ENCODE measurements at places on chromosomes 6 and 20.
A peak's percentile ranks its signal among the peaks of the same experiment; 100 is the strongest.

- no peak for DNase-seq
Observed at GRCh38 chr6:45830441-45831139, 185.1 kb downstream of the CLIC5 start.

- DNase-seq = no peak
Observed at GRCh38 chr6:25714765-25715164, 39.8 kb upstream of the SLC17A4 start.

DNA sequence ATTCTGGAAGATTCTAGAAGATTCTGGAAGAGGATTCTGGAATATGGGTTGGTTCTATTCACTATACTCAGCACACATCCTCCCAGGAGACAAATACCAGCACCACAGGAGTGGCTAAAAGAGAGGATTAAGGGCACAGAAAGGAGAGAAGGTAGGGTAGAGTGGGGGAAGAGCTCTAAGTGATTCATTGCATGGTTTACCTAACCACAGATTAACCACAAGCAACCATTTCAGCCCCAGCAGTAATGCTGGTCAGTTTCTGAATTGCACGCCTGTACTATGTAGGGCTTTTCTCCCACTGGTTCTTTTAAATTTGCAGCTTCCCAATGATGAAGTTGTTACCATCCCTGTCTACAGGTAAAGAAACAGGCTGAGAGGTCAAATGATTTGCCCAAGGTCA is 192.7 kb upstream of the PMEPA1 start:
- DNase-seq = peak; percentile 79

GRCh38 chr6:32752580-32752979 is 10.8 kb downstream of the HLA-DQB2 start:
- DNase-seq = peak; percentile 24

- no peak for DNase-seq
Observed at GRCh38 chr20:49482173-49482572, 295 bp downstream of the KCNB1 start.

- no peak for DNase-seq
Observed at GRCh38 chr6:133062696-133063306, 178.4 kb upstream of the EYA4 start.

Data from HTR-8/SVneo (cell line).